Thymus (tissue), 14 donors: ENCODE measurements at places on chromosomes 6 and 20. TPM values are rescaled to one million over a fixed set of nuclear protein-coding genes. Genes with fewer than 3 reads are reported as not detected.

The RARS2 gene
- 32.1 TPM for total RNA-seq

The OR2H2 gene
- not detected for total RNA-seq

The COL10A1 gene
- total RNA-seq = 0.24 TPM

The TMEM170B gene
- 1.8 TPM for total RNA-seq

The RFX6 gene
- not detected for total RNA-seq
